ENCODE measurements at places on chromosomes 13 and 19.

- H3K4me3 ChIP-seq = no peak overlapping the region
- DNase-seq = no peak
- peaks cover 42% of the 10 kb centered on the region for H3K36me3 ChIP-seq
Observed at GRCh38 chr19:10713317-10713716, 4.6 kb upstream of the DNM2 start.

DNA sequence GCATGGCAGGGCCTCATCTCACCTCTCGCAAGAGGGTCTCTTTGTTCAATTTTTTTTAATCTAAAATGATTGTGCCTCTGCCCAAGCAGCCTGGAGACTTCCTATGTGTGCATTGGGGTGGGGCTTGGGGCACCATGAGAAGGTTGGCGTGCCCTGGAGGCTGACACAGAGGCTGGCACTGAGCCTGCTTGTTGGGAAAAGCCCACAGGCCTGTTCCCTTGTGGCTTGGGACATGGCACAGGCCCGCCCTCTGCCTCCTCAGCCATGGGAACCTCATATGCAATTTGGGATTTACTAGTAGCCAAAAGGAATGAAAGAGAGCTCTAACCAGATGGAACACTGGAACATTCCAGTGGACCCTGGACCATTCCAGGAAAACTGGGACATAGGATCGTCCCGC lies 8.0 kb downstream of the FXYD3 start:
- no peaks in the 10 kb centered on the region for H3K27me3 ChIP-seq
- H3K36me3 ChIP-seq = peaks cover 5% of the 10 kb centered on the region
- DNase-seq = peak; percentile 85
- H3K27ac ChIP-seq = peak overlapping the region; percentile 90
- peak overlapping the region; percentile 61 for H3K4me3 ChIP-seq
- H3K4me1 ChIP-seq = peaks cover 36% of the 10 kb centered on the region

- no peak for DNase-seq
- no peak overlapping the region for H3K4me3 ChIP-seq
- H3K36me3 ChIP-seq = no peaks in the 10 kb centered on the region
- H3K27ac ChIP-seq = no peak overlapping the region
Observed at GRCh38 chr19:48681127-48681470, 8.3 kb upstream of the NTN5 start.

DNA sequence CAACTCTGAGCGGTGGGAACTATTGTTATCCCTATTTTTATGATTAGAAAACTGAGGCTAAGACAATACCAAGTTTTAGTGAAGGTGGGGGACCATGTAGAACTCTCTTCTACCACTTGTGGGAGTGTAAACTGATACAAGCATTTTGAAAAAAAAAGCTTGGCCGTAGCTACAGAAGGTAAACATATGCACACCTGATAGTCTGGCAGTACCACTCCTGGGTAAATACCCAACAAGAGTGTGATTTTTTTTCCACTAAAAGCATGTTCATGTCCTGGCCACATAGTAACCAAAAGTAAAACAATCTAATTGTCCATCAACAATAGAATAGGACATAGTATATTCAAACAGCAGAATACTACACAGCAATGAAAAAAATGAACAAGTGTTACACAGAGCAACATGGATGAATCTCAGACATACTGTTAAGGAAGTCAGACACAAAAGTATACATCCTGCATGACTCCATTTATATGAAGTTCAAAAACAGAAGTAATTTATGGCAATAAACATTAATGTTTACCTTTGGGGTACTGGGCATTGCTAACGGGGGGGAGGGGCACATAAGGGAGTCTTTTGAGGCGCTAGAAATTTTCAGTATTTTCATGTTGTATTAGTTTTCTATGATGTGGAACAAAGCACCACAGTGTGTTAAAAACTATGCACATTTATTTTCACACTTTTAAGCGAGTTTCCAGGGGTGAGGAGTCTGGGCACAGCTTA lies 6.4 kb upstream of the SPATA13 start:
- no peaks in the 10 kb centered on the region for H3K27me3 ChIP-seq
- H3K27ac ChIP-seq = no peak overlapping the region
- no peak for DNase-seq
- no peaks in the 10 kb centered on the region for H3K36me3 ChIP-seq
- H3K4me3 ChIP-seq = no peak overlapping the region

DNA sequence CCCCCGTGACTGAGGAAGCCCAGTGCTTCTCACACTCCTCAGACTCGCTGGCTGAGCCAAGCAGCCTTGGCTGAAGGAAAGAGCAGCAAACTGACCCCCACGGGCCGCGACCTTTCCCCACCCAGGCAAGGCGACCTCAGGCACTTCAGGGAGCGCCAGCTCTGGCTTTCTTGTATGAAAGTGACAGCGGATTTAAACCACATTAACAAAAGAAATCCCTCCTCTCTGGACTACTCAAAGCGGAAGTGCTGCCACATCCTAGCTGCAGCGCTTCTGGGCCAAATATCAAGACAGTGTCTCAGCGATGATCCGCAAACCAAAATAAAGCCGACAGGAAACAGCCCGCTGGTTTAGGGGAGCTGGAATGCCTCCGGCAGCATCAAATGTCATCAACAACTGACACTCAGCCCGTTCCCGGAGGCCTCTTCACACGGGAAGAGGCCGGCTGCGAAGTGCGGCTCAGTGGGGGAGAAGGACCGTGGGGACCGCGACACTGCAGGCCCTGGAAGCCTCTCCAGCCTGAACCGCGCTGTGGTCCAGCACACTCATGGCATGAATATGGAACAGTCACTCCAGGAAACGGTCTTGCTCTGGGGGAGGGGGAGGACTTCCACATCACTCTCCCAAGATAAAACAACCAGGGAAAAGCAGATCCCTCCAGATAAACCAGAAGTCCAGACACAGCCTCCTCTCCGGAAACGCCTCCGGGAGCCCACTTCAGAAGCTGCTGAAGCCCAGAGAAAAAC lies 1.4 kb downstream of the RASA3 start:
- peak; percentile 83 for DNase-seq
- H3K36me3 ChIP-seq = no peaks in the 10 kb centered on the region
- peak overlapping the region; percentile 94 for H3K4me3 ChIP-seq
- H3K4me1 ChIP-seq = peaks cover 42% of the 10 kb centered on the region
- peak overlapping the region; percentile 84 for H3K27ac ChIP-seq
- no peaks in the 10 kb centered on the region for H3K27me3 ChIP-seq

GRCh38 chr13:33284916-33285315 lies 639 bp downstream of the STARD13 start:
- no peak for DNase-seq
- no peaks in the 10 kb centered on the region for H3K27me3 ChIP-seq
- H3K36me3 ChIP-seq = no peaks in the 10 kb centered on the region
- peaks cover 23% of the 10 kb centered on the region for H3K4me1 ChIP-seq

- DNase-seq = no peak
- no peaks in the 10 kb centered on the region for H3K4me1 ChIP-seq
- no peak overlapping the region for H3K27ac ChIP-seq
- H3K27me3 ChIP-seq = no peaks in the 10 kb centered on the region
- H3K36me3 ChIP-seq = no peaks in the 10 kb centered on the region
Observed at GRCh38 chr13:94050039-94050438, 429.4 kb downstream of the DCT start.

DNA sequence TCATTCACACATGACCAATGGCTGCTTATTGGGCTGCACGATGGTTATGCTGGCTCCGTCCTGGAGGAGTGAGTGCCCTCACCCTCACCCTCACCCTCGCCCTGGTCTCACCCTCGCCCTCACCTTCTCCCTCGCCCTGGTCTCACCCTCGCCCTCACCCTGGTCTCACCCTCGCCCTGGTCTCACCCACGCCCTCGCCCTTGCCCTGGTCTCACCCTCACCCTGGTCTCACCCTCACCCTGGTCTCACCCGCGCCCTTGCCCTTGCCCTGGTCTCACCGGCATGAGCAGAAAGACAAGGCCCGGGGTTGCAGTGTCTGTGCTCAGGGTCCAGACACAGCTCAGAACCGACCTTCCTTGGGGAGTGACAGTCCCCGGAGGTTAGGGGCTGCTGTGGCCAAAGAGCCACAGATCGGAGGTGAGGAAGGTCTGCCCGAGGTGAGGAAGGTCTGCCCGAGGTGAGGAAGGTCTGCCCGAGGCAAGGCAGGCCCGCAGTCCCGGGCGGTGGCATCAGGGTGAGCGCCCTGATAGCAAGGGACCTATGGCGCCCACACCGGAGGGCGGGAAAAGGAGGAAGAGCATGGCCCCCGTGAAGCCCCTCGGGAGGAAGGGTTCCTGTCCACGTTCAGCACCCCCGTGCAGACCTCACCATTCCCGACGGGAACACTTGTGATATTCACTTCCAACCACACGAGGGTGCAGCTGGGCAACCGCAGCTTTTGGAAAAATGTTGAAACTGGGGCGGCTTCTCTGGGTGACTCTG lies 65.6 kb downstream of the MCF2L start:
- no peaks in the 10 kb centered on the region for H3K36me3 ChIP-seq
- no peaks in the 10 kb centered on the region for H3K27me3 ChIP-seq

GRCh38 chr19:14161305-14161704 lies 24.9 kb upstream of the ASF1B start:
- no peak for DNase-seq
- no peaks in the 10 kb centered on the region for H3K4me1 ChIP-seq
- no peak overlapping the region for H3K4me3 ChIP-seq
- no peak overlapping the region for H3K27ac ChIP-seq
- H3K36me3 ChIP-seq = peaks cover 31% of the 10 kb centered on the region

DNA sequence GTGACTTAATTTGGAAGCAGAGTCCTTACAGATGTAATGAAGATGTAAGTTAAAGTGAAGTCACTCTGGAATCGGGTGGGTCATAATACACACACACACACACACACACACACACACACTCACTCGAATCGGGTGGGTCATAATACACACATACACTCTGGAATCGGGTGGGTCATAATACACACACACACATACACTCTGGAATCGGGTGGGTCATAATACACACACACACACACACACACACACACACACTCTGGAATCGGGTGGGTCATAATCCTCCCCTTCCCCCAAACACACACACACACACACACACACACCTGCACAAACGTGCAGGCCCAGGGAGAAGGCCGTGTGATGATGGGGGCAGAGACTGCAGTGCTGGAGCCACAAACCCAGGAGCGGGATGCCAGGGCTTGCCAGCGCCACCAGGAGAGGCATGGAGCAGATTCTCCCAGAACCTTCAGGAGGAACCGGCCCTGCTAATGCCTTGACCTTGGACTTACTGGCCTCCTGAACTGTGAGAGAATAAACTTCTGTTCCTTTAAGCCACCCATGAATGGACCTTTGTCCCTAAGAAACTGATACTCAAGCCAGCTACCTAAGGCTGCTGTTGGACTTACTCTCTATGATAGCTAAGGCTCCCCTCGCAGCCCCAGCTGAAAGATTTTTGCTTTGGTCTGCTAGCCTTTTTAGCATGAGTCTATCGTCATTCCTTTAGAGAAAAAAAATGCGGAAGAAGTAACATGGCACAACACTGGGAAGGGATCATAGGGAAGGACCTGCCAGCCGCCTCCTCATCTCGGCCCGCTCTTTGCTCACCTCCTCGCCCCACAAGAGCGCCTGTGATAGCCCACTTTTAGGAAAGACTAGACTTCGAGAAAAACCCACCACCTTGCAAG lies 136.2 kb upstream of the RNF113B start:
- H3K27ac ChIP-seq = no peak overlapping the region
- H3K36me3 ChIP-seq = no peaks in the 10 kb centered on the region
- no peaks in the 10 kb centered on the region for H3K27me3 ChIP-seq

GRCh38 chr19:34985249-34986022 lies 14.7 kb upstream of the GRAMD1A start:
- no peaks in the 10 kb centered on the region for H3K36me3 ChIP-seq
- DNase-seq = peak; percentile 54
- H3K27me3 ChIP-seq = no peaks in the 10 kb centered on the region
- no peaks in the 10 kb centered on the region for H3K4me1 ChIP-seq
- no peak overlapping the region for H3K4me3 ChIP-seq

- H3K27ac ChIP-seq = no peak overlapping the region
- no peak overlapping the region for H3K4me3 ChIP-seq
- H3K27me3 ChIP-seq = no peaks in the 10 kb centered on the region
Observed at GRCh38 chr13:22198641-22199217, 527.9 kb downstream of the FGF9 start.

- peaks cover 4% of the 10 kb centered on the region for H3K36me3 ChIP-seq
- no peaks in the 10 kb centered on the region for H3K4me1 ChIP-seq
- peak overlapping the region; percentile 58 for H3K27ac ChIP-seq
- no peaks in the 10 kb centered on the region for H3K27me3 ChIP-seq
- H3K4me3 ChIP-seq = peak overlapping the region; percentile 63
- no peak for DNase-seq
Observed at GRCh38 chr19:35153701-35154524, 622 bp upstream of the FXYD5 start.

DNA sequence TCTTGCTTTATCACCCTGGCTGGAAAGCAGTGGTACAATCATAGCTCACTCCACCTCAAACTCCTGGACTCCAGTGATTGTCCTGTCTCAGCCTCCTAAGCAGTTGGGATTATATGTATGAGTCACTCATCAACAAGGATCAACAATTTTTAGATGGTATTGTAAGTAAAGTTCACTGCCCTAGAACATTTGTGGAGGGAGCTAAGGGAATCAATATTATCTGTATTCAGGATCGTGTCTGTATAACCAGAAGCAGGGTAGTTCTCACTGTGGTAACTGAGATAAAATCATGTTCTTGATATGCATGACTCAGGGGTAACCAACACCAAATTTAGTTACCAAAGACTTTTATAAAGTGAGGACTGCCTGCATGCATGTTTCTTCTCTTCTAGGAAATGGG lies 27.0 kb downstream of the ZMYM5 start:
- no peak for DNase-seq
- H3K4me3 ChIP-seq = no peak overlapping the region
- no peak overlapping the region for H3K27ac ChIP-seq
- H3K36me3 ChIP-seq = peaks cover 52% of the 10 kb centered on the region

DNA sequence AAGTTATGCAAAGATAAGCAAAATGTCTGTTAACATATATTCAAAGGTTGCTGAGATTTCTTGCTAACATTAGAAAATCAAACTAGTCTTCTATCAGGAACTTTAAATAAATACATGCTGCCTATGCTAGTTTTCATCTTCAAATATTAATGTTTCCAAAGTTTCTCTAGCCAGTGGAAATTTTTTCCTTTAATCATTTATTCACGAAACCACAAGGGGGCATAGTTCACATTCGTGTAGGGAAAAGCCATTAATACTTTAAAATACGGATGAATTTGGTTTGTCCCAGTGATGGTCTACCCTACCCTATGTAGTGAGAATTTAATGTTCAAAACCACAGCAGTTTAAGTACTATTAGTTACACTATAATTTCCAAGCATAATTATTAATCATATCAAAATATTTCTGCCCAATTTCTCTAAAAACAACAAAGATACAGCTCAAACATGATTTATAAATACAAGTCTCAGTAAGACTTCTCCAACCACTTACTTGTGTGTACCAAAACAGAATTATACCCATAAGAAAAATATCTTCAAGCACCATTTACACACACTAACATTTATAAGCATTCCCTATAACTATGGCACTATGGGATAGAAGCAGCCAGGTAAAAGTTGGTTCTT lies 16.2 kb downstream of the NUFIP1 start:
- H3K27me3 ChIP-seq = no peaks in the 10 kb centered on the region
- no peak for DNase-seq
- no peaks in the 10 kb centered on the region for H3K36me3 ChIP-seq
- H3K4me1 ChIP-seq = no peaks in the 10 kb centered on the region
- no peak overlapping the region for H3K4me3 ChIP-seq

GRCh38 chr19:35759697-35760096 lies 1.7 kb downstream of the PROSER3 start:
- H3K27ac ChIP-seq = no peak overlapping the region
- H3K27me3 ChIP-seq = no peaks in the 10 kb centered on the region
- peaks cover under 1% of the 10 kb centered on the region for H3K36me3 ChIP-seq
- no peak overlapping the region for H3K4me3 ChIP-seq
- no peak for DNase-seq

- no peaks in the 10 kb centered on the region for H3K27me3 ChIP-seq
- no peak overlapping the region for H3K4me3 ChIP-seq
- peak; percentile 42 for DNase-seq
- no peaks in the 10 kb centered on the region for H3K36me3 ChIP-seq
- H3K27ac ChIP-seq = no peak overlapping the region
Observed at GRCh38 chr13:22278336-22278929, 607.6 kb downstream of the FGF9 start.
